ENCODE measurements at places on chromosomes 6 and 20. TPM values are rescaled to one million over a fixed set of nuclear protein-coding genes. Genes with fewer than 3 reads are reported as not detected.

GRCh38 chr20:62236766-62237513 lies 1.4 kb upstream of the OSBPL2 start:
- no peak for DNase-seq

DNA sequence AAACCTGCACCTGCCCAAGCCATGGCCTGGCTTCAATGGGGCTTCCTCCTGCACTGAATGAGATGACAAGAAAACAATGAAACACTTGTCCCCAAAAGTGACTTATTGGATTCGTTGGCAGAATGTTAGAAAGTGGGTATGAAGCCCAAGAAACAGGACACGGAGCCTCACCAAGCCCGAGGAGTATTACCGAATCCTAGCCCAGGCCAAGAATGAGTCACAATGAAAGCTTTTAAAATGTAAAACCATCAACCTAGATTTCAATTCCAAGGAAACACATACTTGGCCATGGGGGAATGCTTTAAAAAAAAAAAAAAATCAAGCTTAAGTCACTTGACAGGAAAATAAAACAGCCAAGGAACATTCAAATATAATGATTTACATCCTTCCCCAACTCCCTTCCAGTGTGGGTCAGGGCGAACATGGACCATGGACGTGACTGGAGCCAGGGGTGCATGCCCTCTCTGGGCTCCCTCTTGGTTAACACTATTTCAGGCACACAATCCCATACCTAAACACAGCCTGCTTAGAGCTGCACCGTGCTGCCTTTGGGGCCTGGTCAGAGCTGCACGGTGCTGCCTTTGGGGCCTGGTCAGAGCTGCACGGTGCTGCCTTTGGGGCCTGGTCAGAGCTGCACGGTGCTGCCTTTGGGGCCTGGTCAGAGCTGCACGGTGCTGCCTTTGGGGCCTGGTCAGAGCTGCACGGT lies 3.1 kb upstream of the STX16 start:
- no peak for DNase-seq

- no peak for DNase-seq
Measured at GRCh38 chr6:23790756-23791155, 335.3 kb upstream of the NRSN1 start.

MAFB gene
- total RNA-seq = 3.0 TPM

FBXO30 gene
- 11.8 TPM for total RNA-seq

PRSS16 gene
- 1.1 TPM for total RNA-seq

GRCh38 chr6:31401403-31401802 lies 2.0 kb upstream of the MICA start:
- DNase-seq = no peak

GSTA2 gene
- not detected for total RNA-seq

LRRN4 gene
- not detected for total RNA-seq

DNA sequence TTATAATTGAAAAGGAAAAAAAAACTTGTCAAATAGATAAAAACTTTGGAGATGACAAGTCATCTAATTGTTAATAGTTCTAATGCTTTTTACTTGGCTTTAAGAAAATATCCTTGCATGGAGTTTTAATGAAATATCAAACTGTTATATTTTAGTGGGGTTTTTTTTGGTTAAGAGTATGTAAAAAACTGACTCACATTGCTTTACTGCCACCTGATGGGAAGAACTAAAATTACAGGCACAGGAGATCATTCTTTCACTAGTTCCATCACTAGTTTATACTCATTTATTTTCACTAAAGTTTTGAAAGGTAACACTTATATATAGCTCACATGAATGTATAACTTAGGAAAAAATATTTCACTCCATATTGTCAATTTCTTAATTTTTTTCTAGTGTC lies 309.1 kb downstream of the LMBRD1 start:
- DNase-seq = no peak

ZFP57 gene
- total RNA-seq = not detected

PNPLA1 gene
- total RNA-seq = not detected

DNA sequence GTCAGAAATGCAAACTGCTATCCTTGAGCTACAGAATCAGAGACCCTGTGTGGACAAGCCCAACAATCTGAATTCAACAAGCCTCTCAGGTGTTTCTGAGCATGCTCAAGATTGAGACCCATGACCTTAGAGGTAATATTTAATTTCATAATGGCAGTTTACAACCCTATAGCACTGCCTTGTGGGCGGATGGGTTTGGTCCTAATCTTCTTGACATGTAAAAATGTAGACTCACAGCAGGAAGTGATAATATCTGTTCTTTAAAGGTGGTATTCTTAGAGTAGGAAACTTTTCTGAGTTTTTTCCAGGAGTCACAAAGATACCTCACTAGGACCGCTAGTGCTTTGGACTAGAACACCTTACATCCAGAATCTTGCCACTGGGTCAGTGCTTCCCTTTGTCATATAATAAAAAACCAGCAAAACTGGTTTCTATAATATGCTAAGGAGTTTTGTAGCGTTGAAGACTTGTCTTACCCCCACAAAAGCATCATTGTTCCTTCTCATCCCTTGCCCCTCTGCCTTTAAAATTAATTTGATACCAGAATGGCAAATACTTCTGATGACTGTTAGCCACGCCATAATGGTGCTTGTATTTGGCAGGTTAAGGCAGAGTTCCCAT lies 52.6 kb downstream of the E2F3 start:
- no peak for DNase-seq

DEFB124 gene
- total RNA-seq = not detected

MLIP gene
- total RNA-seq = not detected

GRCh38 chr6:142679907-142680700 lies 264.9 kb downstream of the HIVEP2 start:
- DNase-seq = no peak

SMIM8 gene
- total RNA-seq = 9.6 TPM

CD93 gene
- total RNA-seq = 3.7 TPM

DNA sequence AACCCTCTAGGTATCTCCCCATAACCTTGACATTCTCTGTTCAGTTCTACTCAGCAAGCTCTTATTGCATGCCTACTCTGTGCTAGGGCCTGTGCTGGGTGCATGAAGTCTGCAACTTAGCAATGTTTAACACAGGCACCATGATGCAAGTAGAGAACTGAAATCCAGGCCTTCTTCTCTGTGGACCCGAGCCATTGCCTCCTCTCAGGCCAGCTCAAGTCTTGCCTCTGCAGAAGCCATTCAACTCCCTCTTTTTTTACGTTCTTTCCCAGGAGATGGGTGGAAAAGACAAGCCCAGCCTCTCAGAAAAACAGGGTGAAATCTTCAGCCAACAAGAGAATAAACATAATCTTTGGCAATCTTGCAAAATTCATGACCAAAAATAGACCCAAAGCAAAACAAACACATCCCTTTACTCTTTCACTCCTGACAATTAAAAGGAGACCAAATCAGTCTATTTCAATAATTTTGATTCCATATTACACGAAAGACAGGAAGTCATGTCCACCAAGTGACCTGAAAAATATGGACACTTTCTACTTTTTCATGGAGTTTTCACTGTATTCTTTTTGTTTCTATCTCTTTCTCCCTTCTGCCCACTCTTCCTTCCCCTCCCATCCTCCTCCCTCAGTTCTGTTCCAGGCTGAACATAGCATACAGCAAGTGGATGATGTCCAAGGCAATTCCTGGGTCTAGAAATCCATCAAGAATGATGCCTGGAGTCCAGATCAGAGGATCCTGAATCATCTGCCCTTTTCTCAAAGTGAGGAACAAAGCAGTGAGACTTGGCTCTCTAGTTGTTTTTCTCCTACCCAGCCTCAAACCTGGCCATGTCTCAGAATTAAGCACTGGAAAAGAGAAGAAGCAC lies 45.4 kb upstream of the MOCS1 start:
- no peak for DNase-seq

DNA sequence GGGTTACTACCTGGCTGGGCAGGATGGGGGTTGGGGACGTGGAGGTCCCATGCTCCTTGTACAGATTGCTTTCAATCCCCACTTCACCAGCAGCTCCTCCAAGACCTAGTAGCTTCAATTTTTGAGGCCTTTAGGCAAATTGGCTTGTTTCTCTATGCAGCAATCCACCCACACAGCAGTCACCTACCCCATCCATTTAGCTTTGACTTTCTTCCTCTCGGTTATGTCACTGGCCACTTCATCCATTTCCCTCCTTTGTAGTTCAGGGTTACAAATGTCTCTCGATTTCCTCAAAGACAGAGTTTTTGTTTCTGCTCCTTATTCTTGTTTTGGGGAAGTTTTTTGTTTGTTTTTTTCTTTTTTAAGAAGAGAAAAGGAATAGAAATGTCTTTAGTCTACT lies 33.4 kb upstream of the RSPO4 start:
- no peak for DNase-seq

GPR63 gene
- 1.1 TPM for total RNA-seq

GRCh38 chr6:132147530-132148011 lies 196.4 kb upstream of the CCN2 start:
- DNase-seq = no peak

- DNase-seq = no peak
Measured at GRCh38 chr6:167572106-167572505, 247.2 kb downstream of the TTLL2 start.

PRDM1 gene
- total RNA-seq = 0.15 TPM

DNA sequence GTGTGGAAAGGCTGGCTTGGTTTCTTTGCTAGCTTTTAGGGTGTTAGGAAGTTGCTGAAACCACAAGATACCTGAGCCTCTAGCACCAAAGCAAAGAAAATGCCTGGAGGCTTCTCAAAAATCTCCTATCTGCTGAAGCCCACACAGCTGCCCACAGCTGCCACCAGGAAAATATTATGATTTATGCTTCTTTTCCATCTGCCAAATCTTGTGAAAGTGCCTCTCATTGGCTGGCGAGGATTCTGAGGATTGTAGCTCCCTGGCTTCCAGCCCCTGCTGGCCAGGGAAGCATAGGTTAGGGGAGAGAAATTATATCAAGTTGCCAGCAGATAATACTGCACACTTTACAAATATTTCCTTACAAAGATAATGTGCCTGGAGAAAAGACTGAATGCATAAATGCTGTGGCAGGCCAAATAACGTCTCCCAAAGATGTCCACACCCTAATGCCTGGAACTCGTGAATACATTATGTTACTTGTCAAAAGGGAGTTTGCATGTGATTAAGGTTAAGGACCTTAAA lies 98.4 kb downstream of the MRPL14 start:
- DNase-seq = no peak

MTFR2 gene
- 1.7 TPM for total RNA-seq

DNA sequence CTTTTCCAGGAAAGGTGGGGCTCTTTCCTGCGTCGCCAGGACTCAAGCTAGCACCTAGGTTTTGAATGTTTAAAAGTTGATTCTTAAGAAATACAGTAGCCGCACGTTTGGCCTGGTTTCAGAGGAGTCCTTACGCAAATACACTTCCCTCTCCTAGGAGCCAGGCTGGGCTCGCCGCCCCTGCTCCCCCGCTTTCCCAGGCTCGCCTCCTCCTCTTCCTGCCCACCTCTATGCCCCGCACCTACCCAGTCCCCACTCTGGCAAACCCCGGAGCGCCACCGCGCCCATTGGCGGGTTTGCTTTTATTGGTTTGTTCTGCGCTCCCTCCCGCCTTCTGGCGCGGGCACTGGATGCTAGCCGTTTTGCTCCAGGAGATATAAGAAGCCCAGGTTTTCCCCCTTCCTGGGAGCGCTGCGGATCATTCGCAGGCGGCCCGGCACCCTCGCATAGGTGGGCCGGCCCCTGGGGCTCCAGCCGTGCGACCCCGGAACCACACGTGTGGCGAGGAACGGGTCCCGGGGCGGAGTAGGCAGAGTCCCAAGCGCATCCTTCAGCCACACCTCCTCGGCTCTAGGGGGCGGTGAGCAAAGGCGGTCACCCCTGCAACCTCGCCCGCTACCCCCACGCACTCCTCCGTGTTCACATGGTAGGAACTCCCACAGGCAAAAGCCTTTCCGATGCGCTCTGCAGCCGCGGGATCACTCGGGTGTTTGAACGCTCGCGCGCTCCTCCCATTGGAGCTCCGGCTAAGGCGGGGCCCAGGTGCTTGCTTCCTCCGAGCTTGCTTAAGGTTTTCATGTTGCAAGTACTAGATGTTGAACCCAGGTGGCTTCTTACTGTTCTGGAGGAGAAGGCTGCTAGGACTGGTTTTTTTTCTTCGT lies 119.0 kb downstream of the RTN4IP1 start:
- DNase-seq = no peak

GRCh38 chr6:97032955-97033354 lies 108.4 kb downstream of the KLHL32 start:
- DNase-seq = no peak

GRCh38 chr20:32839227-32839981 lies 19.3 kb upstream of the EFCAB8 start:
- DNase-seq = no peak

TREML2 gene
- total RNA-seq = not detected

GRCh38 chr6:150203378-150203777 lies 60.5 kb downstream of the PPP1R14C start:
- no peak for DNase-seq

ZSCAN16 gene
- 3.0 TPM for total RNA-seq

DNA sequence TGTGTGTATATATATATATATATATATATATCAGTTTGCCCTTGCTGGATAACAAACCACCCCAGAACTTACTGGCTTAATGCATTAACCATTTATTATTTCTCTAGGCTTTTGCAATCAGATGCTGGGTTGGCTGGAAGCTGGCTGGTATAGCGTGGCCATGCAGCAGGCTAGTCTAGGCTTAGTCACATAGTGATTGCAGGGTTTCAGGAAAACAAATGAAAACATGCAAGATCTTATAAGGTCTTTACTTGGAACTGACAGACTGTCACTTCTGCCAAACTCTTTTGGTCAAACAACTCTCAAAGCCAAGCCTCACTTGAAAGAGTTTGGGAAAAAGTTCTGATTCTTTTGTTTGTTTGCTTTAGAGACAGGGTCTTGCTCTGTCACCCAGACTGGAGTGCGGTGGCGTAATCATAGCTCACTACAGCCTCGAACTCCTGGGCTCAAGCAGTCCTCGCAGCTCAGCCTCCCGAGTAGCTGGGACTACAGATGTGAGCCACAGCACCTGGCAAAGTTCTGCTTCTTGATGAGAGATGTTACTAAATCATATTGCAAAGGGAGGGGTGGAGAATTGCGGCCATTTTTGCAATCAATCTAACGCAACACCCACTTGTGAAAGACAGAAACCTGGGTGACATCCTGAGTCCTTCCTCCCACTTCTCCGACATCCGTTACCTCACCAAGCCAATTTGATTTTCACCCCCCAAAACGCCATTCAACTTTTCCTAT lies 74.6 kb upstream of the RNF24 start:
- no peak for DNase-seq

DNA sequence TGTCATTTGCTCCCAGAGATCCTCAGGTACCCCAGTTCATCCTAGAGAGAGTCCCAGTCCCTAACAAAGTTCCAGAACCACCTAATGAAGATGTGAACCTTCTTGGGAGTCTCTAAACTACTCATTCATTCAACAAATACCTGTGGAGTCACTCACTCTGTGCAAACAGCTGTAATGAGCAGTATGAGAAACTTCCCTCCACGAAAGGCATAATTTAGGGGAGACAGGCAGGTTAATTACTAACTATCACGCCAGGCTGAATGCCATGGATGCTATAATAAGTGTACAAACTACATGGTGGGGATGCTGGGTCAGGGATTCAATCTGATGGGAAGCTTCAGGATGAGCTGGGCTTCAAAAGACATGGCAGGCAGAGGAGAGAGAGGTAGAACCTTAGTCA lies 70.1 kb upstream of the AFDN start:
- DNase-seq = no peak
